ENCODE measurements at places on chromosomes 11 and 22.

GRCh38 chr22:49046000-49046545, 781.6 kb downstream of the BRD1 start:
- no peak for DNase-seq

GRCh38 chr22:49935561-49935960, 17.1 kb downstream of the CRELD2 start:
- DNase-seq = peak; percentile 67

GRCh38 chr11:134410766-134411165, 1.3 kb downstream of the B3GAT1 start:
- no peak for DNase-seq

GRCh38 chr11:83122050-83122449, 34.9 kb upstream of the PCF11 start:
- no peak for DNase-seq

DNA sequence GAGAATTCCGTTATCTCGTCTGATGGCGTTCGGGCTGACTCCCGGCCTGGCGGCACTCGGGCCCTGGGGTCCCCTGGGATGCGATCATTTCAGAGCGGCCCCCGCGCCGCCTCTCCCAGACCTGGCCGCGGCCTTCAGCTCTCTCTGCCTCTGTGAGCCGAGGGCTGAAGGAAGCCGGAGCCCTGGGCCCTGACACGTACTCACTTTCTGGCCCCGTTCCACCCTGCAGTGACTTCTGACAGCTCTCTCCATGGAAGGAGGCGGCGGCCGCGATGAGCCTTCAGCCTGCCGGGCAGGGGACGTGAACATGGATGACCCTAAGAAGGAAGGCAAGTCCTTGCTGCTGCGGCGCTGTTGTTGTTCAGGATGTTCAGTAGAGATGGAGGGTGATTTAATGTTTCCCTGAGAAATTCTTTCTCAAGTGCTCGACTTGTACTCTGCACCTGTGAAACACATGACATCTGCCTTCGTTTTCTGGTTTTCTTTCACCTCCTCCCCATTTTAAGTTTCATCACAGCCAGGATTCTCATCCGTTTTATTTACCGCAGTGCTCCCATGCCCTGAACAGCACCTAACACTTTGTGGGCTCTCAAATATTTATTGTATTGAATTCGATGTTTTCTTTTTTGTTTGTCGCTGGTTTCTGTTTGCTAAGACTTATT, 612 bp downstream of the GTSE1 start:
- DNase-seq = peak; percentile 52

DNA sequence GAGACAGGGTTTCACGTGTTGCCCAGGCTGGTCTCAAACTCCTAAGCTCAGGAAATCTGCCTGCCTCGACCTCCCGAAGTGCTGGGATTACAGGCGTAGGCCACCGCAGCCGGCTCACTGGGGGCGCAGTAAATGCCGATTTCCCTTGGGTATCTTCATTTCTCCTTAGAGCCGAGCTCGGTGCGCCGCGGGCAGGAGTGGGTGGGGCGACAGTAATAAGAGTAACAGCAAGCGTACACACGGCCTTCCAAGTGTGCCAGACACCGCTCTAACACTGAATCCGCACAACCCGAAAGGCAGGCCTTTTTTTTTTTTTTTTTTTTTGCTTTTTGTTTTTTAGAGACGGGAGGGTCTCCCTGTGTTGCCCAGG, 500 bp upstream of the ADSL start:
- peak; percentile 69 for DNase-seq

DNA sequence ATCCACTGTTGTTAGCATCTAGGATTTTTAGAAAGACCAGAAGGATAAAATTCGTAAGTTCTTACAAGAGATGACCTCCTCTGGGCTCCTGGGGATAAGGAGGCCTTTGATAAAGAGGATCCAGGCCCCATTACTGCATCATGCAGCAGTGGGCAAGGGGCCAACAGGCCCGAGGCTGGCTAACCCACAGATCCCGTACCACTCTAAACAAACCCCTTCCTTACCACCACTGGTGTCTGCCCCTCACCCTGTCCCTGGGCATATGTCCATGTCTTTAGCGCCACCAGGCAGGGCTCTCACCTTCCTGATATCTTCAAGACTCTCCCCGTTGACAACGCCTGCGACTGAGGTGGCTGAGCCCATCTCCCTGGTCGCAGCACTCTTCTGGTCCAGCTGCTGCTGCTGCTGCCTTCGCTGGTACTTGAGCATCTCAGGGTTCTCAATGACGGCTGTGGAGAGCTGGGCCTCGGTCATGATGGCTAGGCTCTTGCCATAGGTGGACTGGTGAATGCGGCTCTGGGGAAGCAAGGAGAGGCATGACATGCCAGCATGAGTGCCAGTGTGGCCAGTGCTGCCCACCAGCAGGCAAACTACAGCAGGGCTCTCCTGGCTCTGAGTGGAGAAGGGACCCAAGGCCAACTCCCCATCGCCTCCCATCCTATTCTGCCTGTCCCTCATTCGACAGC, 46.2 kb downstream of the HIRA start:
- no peak for DNase-seq

GRCh38 chr11:130514316-130514715, 65.9 kb downstream of the ADAMTS15 start:
- DNase-seq = no peak

DNA sequence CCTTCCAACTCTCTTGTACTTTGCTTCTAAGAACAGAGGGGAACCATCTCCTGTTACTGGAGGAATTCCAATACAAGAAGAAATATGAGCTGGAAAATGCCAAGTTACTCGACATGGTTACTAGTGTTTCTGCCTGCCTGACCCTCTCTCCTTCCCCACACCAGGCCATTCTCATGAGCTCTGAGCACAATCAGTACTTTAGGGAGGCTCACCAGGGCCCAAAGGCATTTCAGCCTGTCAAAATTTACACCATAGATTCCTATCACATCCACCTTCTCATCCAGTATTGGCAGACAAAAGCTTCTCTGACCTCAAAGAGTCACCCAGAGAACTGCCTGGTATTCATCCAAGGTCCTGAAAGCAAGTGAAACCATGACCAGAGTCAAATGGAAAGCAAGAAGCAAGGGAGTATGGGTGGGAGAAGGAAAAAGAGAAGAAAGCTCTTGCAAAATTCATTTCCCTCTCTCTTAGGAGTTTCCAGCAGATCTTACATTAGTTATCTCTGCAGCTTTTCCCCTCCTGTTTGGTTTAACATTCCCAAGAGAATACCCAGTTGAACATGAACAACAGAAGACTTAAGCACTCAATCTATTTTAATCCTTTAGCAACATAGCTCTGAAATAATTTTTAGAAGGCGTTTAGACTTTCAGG, 58.7 kb upstream of the NCAM1 start:
- DNase-seq = no peak

- no peak for DNase-seq
These were observed 23.1 kb upstream of the GLYATL2 start for GRCh38 chr11:58867556-58867955.

Data from OCI-LY7 (cell line).